ENCODE measurements at places on chromosomes 6 and 20.

DNA sequence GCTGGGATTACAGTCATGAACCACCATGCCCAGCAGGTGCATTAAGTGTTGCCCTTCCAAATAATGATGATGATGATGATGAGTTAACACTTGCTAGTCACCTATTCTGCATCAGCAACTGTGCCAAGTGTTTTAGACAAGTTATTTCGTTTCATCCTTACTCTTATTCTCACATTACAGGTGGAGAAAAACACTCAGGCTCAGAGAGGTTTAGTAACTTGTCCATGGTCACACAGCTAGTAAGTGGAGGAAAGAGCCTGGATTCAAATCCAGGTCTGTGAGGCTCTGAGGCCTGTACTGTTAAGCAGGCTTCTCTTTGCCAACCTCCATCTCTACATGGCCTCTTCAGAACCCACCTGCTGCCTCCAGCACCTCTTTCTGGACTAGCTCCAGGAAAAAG lies 70.8 kb downstream of the MDGA1 start:
- DNase-seq: no peak

- no peak for DNase-seq
Measured at GRCh38 chr6:73134588-73134987, 90.7 kb downstream of the KHDC1L start.

DNA sequence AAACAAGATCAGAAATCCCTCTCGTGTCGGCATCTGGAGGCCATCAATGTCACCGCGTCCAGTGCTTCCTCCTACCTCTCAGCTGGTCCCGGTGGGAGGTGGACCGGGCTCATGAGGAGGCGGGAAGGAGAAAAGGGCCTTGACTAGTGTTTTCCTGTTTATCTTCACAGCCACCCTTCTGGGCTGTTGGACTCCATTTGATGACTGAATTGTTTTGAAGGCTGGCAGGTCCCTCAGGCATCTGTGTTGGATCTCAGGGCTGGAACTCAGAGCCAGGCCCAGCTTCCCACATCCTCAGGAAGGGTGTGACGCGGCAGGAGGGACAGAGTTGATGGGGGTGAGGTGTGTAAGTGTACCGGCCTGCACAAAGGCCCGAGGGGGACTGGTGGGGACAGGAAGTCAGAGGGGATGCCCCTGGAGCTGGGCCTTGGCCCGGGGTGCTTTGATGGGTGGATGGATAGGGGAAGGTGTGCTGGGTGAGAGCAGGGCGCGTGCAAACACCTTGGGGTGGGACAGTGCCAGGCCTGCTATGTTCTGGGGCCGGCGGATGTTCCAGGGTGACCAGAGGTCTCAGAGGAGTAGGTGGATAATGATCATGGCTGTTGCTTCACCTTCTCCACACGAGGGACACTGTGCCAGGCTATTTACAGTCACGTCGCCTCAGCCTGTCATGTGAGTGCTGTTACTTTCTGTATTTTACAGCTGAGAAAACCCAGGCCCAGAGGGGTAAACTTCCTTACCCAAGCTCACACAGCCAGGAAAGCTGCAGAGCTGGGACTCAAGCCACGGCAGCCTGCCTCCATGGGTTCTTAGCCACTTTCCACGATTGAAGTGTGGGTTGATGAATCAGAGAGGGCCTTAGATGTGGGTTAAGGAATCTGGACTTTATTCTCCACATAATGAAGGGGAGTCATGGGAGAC lies 17.9 kb upstream of the CHMP4B start:
- no peak for DNase-seq

DNA sequence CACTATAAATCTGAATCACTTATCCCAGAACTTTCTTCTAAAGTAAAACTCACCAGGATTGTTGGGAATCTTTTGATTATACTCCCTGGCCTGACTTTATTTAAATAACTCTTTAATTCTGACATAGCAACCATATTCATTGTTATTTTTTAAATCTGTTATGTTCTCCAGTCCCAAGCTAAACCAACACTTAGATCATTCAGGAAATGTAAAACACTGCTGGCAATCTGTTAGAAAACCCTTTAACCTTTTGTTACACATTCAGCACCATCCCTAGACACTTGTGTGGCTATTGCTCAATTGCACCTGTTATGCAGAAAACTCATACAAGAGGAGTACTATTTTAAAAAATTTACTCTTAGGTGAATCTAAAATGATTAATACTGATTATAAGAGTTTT lies 101.8 kb upstream of the NHSL1 start:
- DNase-seq: no peak

- DNase-seq: no peak
Measured at GRCh38 chr20:49712996-49713752, 504 bp downstream of the B4GALT5 start.

- DNase-seq: no peak
Measured at GRCh38 chr6:25990172-25990873, 27.7 kb downstream of the TRIM38 start.

- DNase-seq: no peak
Measured at GRCh38 chr6:21157186-21157929, 436.2 kb upstream of the SOX4 start.

DNA sequence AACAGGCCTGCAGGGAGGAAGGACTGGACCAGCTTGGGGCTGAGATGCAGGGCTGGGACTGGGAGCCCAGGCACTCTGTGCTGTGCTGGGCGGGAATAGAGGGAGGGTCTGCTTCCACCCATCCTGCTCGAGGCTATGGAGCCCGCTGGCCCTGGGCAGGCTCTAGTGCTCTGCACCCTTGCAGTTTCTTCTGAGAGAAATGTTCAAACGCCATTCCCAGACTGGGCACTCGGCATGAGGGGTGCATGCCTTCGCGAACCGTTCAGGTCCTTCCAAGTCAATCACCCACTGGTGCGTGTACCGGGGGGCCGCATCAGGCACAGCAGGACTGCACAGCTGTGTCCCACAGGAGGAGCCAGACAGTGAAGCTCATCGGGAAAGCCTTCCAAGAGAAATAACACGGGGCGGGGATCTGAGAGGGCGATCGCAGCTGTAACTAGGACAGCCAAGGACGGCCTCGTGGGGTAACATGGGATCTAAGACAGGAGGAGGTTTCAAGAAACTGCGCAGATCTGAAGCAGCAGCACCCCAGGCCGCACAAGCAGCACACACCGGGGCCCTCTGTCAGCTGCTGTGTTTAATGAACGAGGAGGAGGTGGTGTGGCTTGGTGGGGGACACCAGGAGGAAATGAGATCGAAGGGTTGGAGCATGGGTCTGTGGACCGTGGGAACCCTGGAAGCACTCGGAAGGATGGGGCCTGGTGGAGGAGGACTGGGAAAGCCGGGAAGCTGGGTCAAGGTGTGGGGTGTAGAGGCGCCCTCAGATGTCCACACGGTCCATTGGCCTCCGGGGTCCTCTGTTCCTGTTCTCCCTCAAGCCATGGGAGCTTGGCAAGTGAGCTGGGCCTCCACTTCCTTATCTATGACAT lies 26.1 kb upstream of the PYGB start:
- no peak for DNase-seq

- no peak for DNase-seq
Measured at GRCh38 chr6:30135147-30135546, 793 bp upstream of the TRIM40 start.

GRCh38 chr6:151091571-151091970 lies 148.2 kb upstream of the AKAP12 start:
- DNase-seq: no peak

DNA sequence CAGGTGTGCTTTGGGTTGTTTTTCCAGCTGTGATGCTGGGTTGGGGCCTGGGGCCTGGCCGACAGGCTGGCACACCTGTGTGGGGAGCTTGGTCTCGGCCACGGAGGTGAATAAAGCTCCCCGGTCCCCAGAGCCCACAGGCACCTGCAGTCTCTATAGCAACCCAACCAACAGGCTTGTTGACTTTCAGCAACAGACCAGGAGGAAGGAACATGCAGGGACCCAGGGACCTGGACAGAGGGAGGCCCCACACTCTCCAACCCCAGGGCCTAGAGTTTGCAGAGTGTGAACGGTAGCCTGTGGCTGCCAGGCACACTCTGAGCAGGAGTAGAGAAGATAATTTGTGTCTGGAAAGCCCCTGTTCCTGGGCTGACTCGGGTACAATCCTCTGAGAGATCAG lies 14.6 kb upstream of the SYNJ2 start:
- no peak for DNase-seq

GRCh38 chr6:6901205-6901719 lies 206.5 kb upstream of the RREB1 start:
- DNase-seq: no peak

Data from activated naive CD4-positive, alpha-beta T cell (primary cell).